Neural crest cell (in vitro differentiated cells): ENCODE measurements at places on chromosomes 6 and 20. TPM values are rescaled to one million over a fixed set of nuclear protein-coding genes. Genes with fewer than 3 reads are reported as not detected.

DNA sequence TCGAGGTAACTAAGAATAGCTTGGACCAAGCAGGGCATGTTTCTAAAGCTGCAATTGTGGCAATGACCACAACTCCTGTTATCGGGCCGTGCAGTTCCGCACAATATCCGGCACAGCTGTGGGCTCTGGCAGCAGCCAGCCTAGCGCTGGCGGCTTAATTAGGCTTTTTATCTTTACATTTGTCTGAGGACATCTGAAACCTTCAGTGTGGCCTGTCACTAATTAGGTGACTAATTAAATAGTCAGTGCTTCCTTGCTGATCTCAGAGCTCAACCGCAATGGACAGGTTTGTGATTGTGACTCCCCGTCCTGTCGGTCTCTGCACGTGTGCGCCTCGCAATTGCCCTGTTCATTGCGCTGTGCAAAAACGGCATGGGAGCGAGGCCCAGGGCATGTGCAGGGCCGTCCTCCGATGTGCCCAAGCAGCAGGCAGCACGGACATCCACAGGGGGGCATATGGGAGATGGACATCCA is 134.8 kb upstream of the INSM1 start:
- H3K4me3 ChIP-seq, result no peak overlapping the region
- no peaks in the 10 kb centered on the region for H3K27me3 ChIP-seq
- no peaks in the 10 kb centered on the region for H3K36me3 ChIP-seq
- H3K4me1 ChIP-seq, result peaks cover 11% of the 10 kb centered on the region

GRCh38 chr6:11968241-11968806 is 43.8 kb upstream of the HIVEP1 start:
- H3K27ac ChIP-seq, result no peak overlapping the region
- no peak overlapping the region for H3K4me3 ChIP-seq
- H3K36me3 ChIP-seq, result no peaks in the 10 kb centered on the region
- H3K4me1 ChIP-seq, result peaks cover 4% of the 10 kb centered on the region
- no peaks in the 10 kb centered on the region for H3K27me3 ChIP-seq

The CCN6 gene
- total RNA-seq, result not detected in 2 replicates

- H3K27ac ChIP-seq, result no peak overlapping the region
- H3K4me3 ChIP-seq, result no peak overlapping the region
- H3K27me3 ChIP-seq, result peaks cover 45% of the 10 kb centered on the region
- no peaks in the 10 kb centered on the region for H3K36me3 ChIP-seq
- peaks cover 9% of the 10 kb centered on the region for H3K4me1 ChIP-seq
Measured at GRCh38 chr6:73129653-73130443, 95.4 kb downstream of the KHDC1L start.

DNA sequence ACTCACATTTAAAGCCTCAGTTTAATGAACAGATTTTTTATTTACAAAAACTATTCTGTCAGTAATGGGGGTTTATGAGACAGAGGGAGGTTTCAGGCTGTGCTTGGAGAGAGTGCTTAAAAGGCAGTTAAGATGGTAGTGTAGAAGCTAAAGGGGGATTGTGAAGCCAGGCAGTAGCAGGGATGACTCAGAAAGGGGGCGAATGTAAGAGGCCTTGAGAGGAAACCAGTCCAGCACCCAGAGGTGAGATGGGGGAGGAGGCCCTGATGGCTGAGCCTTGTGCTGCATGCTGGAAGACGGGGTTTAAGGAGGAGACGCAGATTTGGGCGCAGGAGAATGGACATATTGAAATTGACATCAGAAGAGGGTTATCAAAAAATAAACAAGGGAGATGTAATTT is 6.6 kb upstream of the SERPINB9 start:
- H3K4me3 ChIP-seq, result no peak overlapping the region
- H3K27me3 ChIP-seq, result peaks cover 12% of the 10 kb centered on the region
- peaks cover 4% of the 10 kb centered on the region for H3K36me3 ChIP-seq
- H3K27ac ChIP-seq, result no peak overlapping the region
